ENCODE measurements at places on chromosomes 5 and 9. TPM values are rescaled to one million over a fixed set of nuclear protein-coding genes. Genes with fewer than 3 reads are reported as not detected.

The FOXI1 gene
- not detected for polyA plus RNA-seq

The PHYHD1 gene
- polyA plus RNA-seq = 68.9 TPM

GRCh38 chr9:6915635-6916034 lies 157.9 kb downstream of the KDM4C start:
- no peak for DNase-seq
- H3K27me3 ChIP-seq = no peaks in the 10 kb centered on the region
- H3K4me3 ChIP-seq = no peak overlapping the region
- no peaks in the 10 kb centered on the region for H3K4me1 ChIP-seq
- no peaks in the 10 kb centered on the region for H3K36me3 ChIP-seq
- no peak overlapping the region for H3K27ac ChIP-seq

The DRD1 gene
- 2.1 TPM for polyA plus RNA-seq

DNA sequence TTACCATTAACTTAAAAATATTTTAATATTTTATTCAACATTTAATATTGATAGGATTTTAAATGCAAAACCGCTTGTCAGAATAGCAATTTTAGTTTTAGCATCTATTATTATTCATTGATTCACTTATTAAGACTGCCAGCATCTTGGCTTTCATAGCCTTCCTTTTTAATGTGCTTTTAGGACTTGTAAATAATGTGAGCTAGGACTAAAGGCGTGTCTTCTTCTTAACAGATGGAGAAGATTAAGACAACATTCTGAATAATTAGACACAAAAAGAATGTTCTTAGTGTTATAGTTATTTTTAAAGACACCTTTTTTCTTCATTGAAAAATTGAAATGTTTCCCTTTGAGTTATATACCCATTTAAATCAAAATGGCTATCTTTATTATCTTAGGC lies 6.9 kb downstream of the IL31RA start:
- no peak overlapping the region for H3K27ac ChIP-seq
- no peaks in the 10 kb centered on the region for H3K36me3 ChIP-seq
- no peaks in the 10 kb centered on the region for H3K4me1 ChIP-seq
- no peaks in the 10 kb centered on the region for H3K27me3 ChIP-seq

The PTCH1 gene
- polyA plus RNA-seq = 11.0 TPM

The CNTNAP3B gene
- 45.9 TPM for polyA plus RNA-seq

GRCh38 chr9:127714020-127714750 lies 1.3 kb downstream of the PTRH1 start:
- H3K4me1 ChIP-seq = no peaks in the 10 kb centered on the region
- DNase-seq = no peak
- H3K27me3 ChIP-seq = no peaks in the 10 kb centered on the region
- no peaks in the 10 kb centered on the region for H3K36me3 ChIP-seq
